ENCODE measurements at places on chromosomes 11 and 22.

DNA sequence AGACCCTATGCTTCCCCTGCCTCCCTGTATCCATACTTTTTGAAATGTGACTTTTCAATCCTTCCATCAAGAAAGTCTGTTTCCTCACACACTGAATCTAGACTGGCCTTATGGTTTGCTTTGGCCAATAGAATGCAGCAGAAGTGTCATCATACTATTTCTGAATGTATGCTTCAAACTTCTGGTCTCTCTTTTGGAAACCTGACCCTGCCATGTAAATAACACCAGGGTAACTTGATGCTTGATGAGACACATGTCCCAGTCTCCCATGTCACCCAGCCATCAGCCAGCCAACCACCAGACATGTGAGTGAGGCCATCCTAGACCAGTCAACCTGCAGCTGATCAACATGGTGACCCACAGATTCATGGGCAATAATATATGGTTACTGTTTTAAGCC is 29.7 kb upstream of the CAVIN3 start:
- DNase-seq = no peak

GRCh38 chr22:50628543-50629134 is 687 bp upstream of the ARSA start:
- no peak for DNase-seq

GRCh38 chr22:30521368-30522156 is 16.1 kb upstream of the SEC14L4 start:
- no peak for DNase-seq

DNA sequence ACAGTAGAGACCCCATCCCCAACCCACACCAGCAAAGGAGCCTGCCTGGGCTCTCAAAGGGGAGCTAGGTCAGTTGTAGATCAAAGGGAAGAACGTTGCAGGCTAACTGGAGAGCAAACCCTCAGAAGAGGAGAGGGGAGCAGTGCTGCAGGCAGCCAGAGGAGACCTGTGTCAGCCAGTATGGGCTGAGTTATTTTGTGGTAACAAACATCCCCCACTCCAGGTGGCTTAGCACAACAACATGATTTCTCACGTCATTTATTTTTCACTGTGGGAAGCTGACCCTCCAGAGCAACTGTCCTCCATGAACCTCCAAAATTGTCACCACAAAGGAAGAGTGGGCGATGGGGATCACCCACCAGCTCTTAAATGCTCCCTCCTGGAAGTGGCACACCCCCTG is 19.8 kb upstream of the SHANK2 start:
- no peak for DNase-seq

DNA sequence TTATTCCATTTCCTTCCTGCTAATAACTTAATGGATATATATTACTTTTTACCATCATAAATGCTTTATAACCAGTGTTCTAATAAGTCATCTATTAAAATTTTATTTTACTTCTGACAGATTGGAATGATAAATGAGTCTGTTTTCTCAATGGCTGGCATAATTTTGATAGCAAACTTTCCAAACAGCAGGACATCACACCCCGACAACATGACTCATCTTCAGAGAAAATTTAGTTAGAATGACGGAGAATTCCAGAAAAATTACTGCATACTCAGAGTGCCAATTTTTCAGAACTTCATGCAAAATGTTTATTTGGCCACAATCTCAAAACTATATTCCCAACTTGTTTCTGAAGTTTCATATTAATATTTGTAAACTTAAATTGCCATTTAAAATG is 174.4 kb downstream of the SWAP70 start:
- no peak for DNase-seq

GRCh38 chr11:114078423-114078822 is 18.9 kb downstream of the ZBTB16 start:
- DNase-seq = no peak

DNA sequence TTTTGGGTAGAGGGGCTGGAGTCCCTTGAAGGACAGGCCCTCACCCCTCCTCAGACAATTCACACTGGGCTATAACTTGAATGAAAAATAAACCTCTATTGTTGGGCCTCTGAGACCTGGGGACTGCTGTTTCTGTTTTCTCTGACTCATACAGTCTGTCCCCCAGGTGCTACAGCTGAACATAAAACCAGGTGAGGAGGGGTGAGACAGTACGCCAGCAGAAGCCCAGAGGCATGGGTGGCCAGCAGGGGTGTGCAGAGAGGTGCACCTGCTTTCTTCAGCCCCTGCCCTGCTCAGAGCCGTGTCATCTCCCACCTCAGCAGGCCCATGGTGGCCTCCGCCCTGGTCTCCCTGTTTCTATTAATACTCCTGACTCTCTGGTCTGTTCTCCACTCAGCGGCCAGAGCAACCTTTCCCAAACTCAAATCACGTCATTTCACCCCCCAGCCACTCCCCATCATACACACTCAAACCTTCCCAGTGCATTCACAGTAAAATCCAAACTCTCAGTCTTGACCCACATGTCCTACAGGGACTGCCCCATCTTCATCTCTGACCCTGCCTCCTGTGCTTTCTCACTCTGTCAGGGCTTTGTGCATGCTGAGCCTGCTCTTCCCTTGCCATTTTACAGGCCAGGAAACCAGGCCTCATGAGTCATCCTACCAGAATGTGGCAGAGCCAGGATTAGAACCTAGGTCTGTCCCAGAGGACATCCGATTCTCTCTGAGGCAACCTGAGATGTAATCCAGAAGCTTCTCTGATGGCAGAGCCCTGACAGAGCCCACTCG is 5.4 kb upstream of the IL2RB start:
- no peak for DNase-seq

GRCh38 chr22:31995046-31995445 is 48.0 kb upstream of the SLC5A1 start:
- DNase-seq = no peak

- no peak for DNase-seq
These were observed 13.0 kb downstream of the APBB1 start for GRCh38 chr11:6405846-6406245.

- DNase-seq = no peak
These were observed 1.8 kb upstream of the TIGD3 start for GRCh38 chr11:65352783-65353182.

- DNase-seq = no peak
These were observed 40.0 kb downstream of the COMMD9 start for GRCh38 chr11:36249246-36249645.

DNA sequence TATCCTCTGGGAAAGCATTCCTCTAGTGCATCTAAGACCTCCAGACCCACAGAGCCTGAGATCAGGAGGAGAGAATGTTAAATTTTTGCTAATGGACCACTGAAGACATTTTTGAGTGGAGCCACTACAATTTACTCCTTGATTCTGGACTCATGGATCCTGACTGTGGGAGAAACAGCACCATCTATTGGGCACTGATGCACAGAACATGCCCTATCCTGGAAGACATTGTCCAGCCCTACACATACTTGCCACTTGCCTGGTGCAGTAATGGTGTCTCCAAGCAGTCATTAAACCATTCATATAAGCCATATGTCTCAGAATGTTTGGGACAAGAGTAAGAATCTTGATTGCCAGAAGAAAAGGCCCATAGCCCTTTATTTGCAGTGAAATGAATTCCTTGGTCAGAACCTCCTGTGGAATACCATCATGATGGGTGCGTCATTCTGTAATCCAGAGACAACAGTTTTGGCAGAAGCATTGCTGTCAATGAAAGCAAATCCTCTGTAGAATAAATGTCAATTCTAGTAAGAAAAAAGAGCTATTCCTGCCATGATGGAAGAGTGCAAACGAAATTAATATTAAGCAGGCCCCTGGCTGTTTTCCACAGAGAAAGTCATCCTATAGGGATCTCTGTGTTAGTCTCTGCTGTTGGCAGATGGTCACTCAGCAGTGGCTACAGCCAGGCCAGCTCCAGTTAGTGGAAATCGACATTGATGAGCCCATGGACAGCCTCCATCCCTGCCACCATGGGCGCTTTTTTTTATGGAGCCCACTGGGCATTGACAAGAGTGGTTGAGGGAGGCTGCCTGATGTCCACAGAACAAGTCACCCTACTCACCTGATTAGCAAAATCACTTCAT is 43.5 kb downstream of the GGTLC2 start:
- no peak for DNase-seq

DNA sequence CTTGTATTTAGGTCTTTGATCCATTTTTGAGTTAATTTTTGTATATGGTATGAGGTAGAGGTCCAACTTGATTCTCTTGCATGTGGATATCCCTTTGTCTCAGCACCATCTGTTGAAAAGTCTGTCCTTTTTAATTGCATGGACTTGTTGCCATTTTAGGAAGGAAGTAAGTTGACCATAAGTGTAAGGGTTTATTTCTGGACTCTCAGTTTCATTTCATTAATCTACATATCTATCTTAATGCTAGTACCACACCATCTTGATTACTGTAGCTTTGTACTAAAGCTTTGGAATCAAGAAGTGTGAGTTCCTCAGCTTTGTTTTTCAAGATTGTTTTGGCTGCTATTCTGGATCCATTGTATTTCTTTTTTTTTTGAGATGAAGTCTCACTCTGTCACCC is 31.4 kb downstream of the CBL start:
- DNase-seq = no peak

DNA sequence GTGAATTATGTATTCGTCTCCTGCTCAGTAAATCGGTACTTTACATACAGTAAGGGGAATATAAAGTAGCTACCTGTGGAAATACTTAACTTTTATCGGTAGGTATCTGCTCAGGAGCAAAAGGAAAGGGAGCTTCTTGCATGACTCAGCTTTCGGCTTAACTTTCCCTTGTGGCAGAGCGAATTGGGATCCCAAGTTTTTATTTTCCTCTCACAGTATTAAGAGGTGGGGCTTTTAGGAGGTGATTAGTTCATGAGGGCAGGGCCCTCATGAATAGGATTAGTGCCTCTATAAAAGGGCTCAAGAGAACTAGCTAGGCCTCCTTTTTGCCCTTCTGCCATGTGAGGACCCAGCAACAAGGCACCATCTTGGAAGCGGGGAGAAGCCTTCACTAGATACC is 18.7 kb downstream of the RCN1 start:
- no peak for DNase-seq

DNA sequence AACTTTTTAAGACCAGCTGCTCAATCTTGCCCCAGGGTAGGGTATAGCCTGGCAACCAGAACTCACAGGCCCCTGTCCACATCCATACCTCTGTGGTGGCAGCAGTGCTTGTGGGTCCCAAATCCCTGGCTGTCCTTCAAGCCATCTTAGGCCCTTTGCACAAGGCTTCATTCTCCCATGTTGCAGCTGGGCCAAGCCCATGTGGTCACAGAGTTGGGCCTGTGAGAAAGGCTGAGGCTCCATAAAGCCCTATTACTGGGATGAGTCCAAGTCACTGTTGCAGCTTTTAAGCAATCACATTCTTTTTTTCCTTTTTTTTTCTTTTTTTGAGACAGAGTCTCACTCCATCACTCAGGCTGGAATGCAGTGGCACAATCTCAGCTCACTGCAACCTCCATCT is 47.9 kb upstream of the SLC25A1 start:
- DNase-seq = no peak

- DNase-seq = no peak
These were observed 79.4 kb downstream of the ZC3H12C start for GRCh38 chr11:110172468-110173065.

- no peak for DNase-seq
These were observed 39.4 kb downstream of the GNB1L start for GRCh38 chr22:19815093-19815822.

DNA sequence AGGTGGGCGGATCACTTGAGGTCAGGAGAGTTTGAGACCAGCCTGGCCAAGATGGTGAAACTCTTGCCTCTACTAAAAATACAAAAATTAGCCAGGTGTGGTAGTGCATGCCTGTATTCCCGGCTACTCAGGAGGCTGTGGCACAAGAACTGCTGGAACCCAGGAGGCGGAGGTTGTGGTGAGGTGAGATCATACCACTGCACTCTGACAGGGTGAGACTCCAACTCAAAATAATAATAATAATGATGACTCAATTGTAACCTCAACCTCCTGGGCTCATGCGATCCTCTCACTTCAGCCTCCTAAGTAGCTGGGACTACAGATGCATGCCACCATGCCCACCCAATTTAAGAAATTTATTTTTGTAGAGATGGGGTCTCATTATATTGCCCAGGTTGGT is 15.6 kb upstream of the CHRNA10 start:
- no peak for DNase-seq

GRCh38 chr11:45964911-45965389 is 42.5 kb downstream of the LARGE2 start:
- DNase-seq = no peak

DNA sequence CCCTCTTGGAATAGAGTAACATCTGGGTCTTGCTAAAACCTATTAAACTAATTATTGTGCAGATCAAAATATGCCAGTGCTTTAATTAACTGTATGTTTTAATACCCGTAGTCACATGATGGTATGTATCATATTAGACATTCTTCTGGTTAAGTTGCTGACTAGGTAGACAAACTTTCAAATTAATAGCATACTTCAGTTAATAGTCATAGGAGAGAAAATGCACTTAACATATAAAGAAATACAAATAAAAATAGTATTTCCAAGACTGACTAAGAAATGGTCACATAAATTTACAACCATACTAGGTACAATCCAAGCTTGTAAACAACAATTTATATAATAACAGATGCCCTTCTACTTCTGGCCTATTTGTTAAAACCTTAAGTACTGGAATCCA is 7.6 kb upstream of the EXPH5 start:
- DNase-seq = no peak
